ENCODE measurements at places on chromosomes 13 and 19.
A peak's percentile ranks its signal among the peaks of the same experiment; 100 is the strongest.

DNA sequence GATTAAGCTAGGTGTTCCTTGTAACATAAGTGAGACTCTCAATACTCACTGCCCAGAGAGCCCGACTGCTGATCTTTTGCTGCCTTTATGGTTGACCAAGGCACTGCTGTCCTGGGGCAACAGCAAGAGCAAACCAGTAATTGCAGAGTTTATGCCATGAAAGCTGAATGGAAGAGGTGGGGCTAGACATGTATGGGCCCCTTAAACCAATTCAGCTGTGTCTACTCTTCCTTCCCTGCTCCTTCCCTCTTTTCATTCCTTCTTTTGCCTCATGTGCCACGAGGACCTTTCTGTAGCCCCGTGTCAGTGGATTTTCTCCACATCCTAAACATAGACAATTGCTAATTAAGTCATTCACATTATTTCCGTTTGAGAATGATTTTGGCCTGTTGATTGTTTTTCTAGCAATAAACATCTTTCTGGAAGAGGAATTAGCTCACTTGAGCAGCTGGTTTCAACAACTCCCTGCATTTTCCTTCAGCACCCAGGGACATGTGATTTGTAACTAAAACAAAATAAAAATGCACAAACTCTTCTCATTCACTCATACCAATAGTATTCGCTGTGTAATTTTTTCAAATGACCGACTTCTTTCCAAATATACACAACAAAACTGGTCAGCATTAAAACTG is 40.5 kb downstream of the RAP2A start:
- DNase-seq = no peak

DNA sequence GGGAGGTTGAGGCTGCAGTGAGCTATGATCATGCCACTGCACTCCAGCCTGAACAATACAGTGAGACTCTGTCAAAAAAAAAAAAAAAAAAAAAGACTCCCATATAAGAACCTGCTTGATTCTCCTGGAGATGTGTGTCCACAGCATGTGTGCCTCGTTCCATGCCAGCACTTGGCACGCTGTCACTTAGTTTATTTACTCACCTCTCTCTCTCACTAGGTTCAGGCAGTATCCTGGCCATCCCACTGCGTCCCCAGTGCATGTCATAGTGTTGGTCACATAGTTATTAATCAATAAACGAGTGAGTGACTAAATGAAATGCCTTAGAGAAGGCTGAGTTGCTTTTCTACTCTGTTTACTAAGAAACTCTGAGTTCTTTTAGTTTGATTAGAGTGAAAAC is 79.1 kb upstream of the GPR12 start:
- peak; percentile 41 for DNase-seq

- DNase-seq = peak; percentile 62
Observed at GRCh38 chr19:18469069-18469846, 31.3 kb upstream of the ISYNA1 start.

DNA sequence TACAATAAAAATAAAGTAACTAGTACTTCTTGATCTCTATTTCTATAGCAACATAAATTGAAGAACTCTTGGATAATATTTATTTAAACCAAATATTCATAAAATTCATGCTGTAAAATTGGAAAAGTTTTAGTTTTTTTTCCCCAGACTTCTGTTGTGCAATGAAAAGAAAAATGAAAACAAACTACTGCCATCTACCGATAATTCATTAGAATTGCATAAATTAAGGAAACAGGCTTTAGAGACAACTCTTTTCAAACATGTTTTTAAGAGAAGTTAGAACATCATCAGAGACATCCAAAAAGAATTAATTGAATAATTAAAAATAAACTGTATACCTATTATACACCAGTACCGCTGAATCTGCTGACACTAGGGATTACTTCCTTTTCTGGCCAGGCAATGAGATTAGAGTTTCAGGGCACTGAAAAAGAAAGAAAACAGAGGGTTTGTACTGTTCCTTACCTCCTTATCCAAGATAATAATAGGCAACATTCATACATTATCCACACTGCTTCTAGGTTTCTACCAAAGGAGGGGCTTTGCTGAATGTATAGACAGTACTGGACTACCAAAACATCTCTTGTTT is 4.9 kb downstream of the CCDC122 start:
- DNase-seq = peak; percentile 43

DNA sequence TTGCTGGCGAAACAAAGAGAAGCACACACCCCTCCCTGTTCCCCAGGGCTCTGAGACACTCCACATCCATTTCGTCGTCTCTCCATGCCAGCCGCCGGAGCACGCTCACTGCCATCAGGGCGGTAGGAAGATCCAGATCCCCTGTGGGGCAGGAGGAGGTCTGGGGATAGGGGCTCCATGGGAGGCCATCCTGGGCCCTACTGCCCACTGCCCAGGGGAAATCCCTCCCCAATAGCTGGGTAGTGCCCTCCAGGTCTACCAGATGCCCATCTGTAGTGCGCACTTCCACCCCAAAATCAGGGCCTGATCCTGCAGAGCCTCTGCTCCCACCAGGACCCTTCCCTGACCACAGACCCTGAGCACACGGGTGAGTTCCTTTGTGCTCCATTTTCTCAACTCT is 80.3 kb downstream of the EFNB2 start:
- no peak for DNase-seq

GRCh38 chr19:7355151-7355820 is 6.5 kb downstream of the ARHGEF18 start:
- DNase-seq = no peak

GRCh38 chr13:104301171-104301975 is 1235.2 kb upstream of the SLC10A2 start:
- DNase-seq = no peak

GRCh38 chr13:98508685-98509084 is 68.2 kb downstream of the STK24 start:
- no peak for DNase-seq

- no peak for DNase-seq
Observed at GRCh38 chr13:77196052-77196618, 130.8 kb downstream of the MYCBP2 start.

- no peak for DNase-seq
Observed at GRCh38 chr19:35987571-35987896, 7.5 kb upstream of the SDHAF1 start.

DNA sequence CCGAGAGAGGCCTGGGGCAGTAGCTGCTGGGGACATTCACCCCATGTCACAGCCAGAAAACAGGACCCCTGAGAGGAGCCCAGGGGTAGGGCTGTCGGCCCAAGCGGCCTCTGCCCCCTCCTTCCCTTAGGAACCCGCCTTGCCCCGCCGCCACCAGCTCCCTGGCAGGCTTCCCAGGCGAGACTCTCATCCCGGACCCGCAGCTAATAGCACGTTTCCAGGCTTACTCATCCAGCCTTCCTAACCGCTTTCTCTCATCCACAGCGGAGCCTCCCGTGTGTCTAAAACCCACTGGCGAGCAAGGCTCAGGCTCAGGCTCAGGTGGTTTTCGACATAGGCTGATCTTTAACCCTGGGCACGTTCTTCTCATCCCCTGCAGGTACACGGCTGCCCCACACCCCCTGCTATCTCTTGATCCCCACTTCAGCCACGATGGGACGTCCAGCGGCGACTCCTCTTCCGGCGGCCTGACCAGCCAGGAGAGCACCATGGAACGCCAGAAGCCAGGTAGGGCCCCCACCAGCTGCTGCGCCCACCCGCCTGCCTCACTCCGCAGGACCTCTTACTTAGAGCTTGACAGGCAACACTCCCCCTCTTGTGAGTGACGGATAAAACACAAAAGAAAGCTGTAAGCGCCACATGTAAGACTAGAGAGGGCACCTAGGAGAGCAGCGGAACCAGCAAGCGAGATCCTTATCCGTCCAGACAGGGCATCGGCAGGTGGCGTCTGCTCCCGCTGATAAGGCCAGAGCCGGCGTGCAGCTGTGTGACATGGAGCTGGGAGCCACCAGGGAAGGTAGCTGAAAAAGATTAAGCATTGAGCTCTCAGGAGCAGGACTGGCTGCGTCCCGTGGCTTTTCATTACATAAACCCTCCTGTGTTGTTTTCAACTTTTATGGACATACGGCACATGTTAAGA is 71.3 kb downstream of the DPF1 start:
- DNase-seq = no peak

GRCh38 chr13:40495621-40496001 is 170.8 kb downstream of the FOXO1 start:
- no peak for DNase-seq

DNA sequence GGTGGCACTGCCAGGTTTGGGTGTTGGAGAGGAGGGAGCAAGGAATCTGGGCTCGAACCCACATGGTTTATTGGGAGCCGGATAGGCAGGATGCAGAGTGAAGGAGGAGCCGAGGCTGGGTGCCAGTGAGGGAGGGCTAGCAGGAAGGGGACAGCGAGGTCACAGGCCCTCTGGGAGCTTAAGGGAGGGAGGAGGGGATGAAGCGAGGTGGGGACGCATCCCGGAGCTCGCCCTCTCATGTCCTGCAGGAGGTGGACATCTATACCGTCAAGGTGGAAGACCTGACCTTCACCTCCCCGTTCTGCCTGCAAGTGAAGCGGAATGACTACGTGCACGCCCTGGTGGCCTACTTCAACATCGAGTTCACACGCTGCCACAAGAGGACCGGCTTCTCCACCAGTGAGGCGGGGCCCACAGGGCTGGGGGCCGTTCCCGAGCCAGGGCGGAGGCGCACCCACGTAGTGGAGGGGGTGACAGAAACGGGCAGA is 3.5 kb upstream of the ADM5 start:
- DNase-seq = no peak

DNA sequence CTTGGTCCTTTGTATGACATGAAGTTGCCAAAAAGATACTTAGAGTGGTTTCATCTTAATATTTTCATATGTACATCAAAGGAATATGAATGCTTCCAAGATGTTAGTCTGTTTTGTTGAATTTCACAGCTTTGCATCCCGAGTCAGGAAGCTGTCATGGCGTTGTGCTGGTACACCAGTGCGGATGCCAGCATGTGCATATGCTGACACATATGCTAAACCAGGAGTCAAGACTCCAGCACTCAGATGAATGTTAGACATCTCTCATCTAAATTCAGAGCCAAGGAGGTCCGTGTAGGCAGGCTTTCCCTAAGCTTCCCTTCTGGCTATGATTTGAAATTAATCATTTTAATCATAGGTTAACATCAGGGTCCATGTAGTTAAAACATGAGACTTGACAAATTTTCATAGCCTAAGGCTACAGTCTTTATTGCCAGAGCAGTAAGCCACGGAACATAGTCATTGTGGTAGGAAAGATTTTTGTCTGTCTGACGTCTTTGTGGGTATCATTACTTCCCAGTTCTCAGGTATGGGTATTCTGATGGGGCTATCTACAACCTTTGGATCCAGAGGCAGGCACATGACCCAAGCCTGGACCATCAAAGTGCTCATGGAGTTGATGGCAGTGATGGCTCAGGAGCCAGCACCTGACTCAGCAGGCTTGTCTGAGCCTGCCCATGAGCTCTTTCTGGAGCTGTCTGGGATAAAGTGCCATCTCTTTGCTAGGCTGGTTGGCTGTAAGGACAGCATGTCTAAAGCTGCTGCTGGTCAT is 246.1 kb downstream of the KCNRG start:
- peak; percentile 6 for DNase-seq

GRCh38 chr19:15015946-15016542 is 33.2 kb upstream of the CASP14 start:
- DNase-seq = peak; percentile 11

DNA sequence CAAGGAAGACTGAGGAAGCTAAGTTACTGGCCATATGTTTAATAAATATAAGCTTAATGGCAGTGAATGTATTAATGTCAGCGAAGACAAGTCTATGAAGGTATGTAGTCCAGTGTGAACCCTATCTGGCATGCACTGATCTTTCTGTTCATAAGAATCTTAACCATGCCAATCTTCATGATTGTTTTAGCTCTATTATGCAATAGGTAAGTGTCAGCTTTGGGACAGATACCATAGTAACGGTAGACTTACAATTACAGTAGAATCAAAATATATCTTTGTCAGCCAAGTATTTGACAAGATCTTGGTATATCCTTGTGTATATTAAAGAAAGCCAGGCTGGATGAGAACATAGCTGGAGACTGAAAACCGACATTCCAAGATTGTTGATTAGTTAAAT is 428.5 kb downstream of the SPRY2 start:
- DNase-seq = no peak

DNA sequence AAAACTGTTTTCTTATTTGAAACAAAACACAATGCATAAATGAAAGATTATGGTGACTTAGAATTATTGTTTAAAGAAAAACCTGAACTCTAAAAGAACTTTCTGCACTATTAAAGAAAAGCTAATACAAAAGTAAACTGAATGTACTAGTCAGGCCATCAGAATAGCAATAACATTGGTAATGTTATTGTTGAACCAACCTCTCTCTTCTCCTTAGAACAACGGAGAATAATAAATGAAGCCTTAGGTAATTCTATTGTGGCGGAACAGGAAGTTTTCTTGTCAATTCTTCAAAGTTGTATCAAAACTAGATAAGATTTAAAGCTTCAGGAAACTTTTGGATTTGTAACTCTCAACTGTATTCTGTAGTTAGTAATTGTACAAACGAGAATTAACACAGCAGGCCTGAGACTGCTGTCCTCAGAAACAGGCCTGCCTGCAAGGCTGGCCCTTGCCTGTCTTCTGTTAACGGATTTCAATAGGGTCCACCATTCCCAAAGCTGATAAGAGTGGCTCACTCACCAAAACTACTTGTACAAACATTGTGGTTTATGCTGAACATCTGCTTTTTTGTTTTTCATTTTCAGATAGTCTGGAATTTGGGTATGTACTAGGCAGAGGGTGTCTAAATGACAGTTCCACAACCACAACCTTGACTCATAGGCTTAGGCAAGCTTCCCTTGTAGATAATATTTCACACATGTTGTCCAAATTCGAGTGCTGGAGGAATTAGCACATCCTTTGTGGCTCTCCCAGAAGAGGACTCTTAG is 825.8 kb downstream of the GPC5 start:
- no peak for DNase-seq

GRCh38 chr13:84470528-84470927 is 588.3 kb upstream of the SLITRK1 start:
- no peak for DNase-seq

DNA sequence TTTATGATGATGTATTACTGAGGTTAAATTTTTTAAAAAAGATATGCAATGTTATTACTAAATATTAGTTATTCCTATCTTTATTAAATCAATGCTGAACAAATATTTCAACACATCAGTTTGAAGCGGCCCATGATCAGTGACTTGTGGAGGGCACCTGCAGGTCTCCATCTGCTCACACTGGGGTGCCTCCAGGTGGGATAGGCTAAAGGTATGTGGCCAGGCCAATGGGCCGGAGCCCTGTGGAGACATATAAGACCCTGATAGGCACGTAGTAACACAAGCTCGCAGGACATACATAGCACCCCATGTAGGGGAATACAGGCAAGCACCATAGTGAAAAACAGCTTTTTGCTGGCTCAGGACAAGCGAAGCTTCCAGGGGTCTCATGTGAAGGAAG is 469.8 kb downstream of the ZNF536 start:
- no peak for DNase-seq

- DNase-seq = no peak
Observed at GRCh38 chr13:45105895-45106294, 14.4 kb upstream of the GTF2F2 start.

- no peak for DNase-seq
Observed at GRCh38 chr13:70666883-70667556, 558.8 kb upstream of the KLHL1 start.

Data from DMS53 (cell line).